ENCODE measurements at places on chromosomes 7 and 10. TPM values are rescaled to one million over a fixed set of nuclear protein-coding genes. Genes with fewer than 3 reads are reported as not detected.

DNA sequence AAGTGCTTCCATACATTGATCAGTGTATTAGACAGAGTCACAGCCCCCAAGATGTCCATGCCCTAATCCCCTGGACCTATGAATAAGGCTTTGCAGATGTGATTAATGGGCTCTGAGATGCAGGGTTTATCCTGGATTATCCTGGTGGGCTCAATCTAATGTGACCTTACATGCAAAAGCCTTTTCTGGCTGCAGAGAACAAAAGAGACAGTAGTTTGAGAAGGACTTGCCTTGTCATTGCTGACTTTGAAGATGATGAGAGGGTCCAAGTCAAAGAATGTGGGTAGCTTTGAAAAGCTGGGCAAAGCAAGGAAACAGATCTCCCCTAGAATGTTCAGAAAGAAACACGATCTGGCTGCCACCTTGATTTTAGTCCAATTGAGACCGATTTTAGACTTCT lies 238.7 kb downstream of the CCSER2 start:
- DNase-seq: no peak

DNA sequence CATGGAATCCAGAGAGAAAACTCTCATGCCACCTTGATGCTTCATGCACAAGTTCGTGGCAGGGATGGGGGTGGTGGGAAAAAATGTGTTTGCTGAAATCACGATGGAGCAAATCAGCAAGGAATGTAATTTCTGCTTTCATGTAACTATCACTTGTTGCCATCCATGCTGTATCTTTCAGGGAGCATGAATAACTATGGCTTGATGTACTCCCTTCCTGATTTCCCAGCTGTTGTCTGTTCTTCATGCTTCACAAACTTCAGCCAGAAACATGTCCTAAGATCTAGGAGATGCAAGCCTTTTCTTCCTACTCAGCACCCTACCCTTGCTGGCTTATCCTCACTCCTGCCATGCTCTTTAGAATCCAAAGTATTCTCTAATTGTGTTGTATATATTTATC lies 64.0 kb downstream of the LRRC4 start:
- no peak for DNase-seq

DNA sequence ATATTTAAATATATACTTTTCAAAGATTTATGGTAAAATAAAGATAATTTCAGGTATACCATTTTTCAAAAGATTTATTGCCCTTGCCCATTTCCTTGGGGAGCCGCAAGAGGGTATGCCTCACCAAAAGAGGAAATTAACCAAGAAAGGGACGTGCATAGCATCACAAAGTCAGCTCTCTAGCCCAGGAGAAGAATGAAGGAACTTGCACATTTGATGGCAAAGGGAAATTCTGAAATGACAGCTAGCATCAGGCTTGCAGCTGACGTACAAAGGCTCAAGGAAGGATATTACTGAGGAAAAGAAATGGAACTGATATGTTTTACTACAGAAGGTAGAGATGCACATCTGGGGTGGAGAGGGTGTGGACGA lies 93.6 kb upstream of the RSU1 start:
- no peak for DNase-seq

DNA sequence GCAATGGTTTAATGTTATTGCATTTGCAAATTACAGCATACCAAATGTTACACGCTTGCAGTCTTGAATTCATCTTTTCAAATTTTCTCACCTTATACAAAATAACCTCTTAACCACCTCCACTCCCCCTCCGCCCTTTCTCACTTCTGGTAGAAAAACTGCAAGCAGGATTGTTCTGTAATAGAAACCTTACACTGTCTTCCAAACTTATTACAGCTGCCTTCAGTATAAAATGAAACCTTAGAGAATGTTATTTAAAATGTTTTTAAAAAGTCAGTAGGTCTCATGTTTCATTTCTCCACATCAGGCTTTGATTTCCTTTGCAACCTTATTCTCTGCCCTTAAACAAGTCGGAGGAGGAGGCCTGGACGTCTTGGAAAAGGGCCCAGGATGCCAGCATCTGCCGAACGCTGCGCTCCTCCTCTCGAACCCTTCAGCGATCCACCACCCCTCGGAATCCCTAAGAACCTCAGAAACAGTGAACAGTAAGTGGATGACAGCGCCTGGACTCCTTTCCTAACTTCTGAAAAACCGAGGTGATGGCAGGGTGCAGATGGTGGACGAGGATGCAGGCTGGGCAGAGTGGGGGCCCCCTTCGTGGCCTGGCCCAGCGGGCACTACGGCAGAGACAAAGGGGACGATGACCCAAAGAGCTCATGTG lies 74.0 kb downstream of the FGFR2 start:
- DNase-seq: no peak

DNA sequence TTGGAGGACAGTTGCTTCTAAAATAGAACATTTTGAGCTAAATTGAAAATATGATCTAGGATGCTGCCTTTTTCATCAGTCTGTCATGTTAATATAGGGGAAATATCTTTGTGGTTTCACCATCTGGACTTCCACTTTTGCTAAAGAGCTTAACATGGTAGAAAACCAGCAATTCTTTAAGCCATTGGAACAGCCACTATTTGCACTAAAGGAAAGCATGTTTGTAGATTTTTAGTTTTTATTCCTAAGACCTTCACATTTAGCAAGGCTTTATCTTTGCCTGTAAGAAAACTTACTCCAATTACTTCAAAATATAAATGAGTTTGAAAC lies 291.0 kb downstream of the RNLS start:
- no peak for DNase-seq

DNA sequence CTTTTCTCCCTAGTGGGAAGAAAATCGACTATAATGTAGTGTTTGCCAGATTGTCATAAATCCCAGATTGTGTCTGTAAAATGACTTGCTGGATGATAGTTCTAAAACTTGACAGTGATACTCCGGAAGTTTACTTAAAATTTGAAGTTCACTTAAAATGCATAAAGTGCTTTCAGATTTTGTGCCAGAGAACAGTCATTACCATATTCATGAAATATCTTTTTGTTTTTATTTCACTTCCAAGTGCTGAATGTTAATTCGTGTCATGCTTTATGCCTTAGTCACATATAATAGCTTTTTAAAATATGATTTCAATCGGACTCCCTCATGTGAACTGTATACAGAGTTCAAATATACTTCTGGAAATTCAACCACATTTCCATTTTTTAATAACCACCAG lies 30.4 kb downstream of the PRPF18 start:
- no peak for DNase-seq

GRCh38 chr7:16543456-16543855 lies 16.8 kb downstream of the LRRC72 start:
- no peak for DNase-seq

GRCh38 chr10:111004016-111004415 lies 72.8 kb upstream of the ADRA2A start:
- no peak for DNase-seq

GRCh38 chr7:12728192-12728538 lies 40.7 kb downstream of the ARL4A start:
- no peak for DNase-seq

DNA sequence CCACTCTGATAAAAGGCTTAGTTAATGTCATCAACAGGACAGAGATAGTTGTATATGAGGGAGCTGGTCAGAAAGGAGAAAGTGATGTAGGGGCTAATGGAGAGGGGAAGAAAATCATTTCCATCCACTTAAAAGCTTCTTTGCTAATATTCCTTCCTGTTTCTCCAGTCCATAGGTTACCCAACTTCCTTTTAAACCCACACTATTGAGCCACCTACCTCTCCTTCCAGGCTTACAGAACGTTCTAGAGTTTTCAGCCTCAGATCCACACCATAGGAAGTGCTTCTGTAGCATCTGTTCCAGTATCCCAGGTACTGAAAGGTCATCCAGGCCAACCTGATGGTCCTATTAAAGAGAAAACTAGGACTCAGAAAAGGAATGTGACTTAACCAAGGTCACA lies 28.2 kb downstream of the STRIP2 start:
- no peak for DNase-seq

- DNase-seq: no peak
Observed at GRCh38 chr10:123222832-123223231, 68.6 kb downstream of the BUB3 start.

GRCh38 chr7:17150018-17150417 lies 148.4 kb upstream of the AHR start:
- no peak for DNase-seq

- DNase-seq: no peak
Observed at GRCh38 chr7:26608402-26608801, 256.0 kb downstream of the SKAP2 start.

- DNase-seq: no peak
Observed at GRCh38 chr7:17932770-17933169, 7.5 kb downstream of the SNX13 start.

DNA sequence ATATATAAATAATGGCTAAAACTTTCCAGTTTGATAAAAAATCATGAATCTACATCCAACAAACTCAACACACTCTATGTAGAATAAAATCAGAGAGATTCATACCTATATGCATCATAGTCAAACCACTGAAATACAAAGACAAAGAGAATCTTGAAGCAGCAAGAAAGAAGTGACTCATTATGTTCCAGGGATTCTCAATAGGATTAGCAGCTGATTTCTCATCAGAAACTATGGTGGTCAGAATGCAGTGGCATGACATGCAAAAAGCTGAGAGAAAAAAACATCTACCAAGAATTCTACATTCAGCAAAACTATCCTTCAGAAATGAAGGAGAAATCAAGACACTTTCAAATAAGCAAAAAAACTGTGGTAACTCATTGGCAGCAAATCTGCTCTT lies 187.4 kb downstream of the RNLS start:
- no peak for DNase-seq

DNA sequence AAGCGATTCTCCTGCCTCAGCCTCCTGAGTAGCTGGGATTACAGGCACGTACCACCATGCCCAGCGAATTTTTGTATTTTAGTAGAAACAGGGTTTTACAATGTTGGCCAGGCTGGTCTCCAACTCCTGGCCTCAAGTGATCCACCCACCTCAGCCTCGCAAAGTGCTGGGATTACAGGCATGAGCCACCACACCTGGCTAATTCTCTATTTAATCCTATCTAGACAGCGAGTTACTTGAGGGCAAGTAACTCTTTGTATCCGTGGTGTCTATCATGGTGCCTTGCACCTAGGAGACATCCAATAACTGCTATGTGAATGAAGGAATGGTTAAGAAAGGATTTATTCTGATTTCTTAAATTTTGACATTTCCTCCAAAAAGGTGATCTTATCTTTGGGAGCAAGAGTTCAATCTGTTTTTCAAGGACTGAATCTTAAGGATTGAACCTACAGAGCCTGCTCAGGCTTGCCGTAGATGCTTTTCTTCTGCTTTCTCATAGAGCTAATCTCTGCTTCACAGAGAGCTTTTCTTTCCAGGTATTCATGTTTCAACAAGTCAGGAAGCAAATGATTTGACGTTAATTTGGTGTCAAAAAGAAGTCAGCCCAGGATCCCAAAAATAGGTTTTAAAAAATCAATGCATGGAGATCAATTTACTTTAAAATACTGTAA lies 101.6 kb downstream of the CUL2 start:
- no peak for DNase-seq

DNA sequence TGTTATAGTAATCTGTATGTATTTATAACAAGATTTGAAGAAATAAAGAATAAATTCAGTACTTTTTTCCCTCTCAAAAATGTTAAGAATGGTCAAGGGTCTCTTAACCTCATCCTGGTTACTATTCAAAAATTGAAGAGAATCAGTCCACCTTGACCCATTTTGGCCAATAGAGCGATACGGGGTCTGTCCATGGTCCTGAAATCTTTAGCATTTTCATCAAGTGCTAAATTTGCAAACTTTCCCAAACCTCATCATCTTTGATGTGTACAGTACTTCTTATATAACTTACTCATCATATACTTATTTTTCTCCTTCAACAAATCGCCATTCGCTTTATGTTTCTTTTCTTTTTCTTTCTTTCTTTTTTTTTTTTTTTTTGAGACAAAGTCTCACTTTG lies 23.6 kb downstream of the TMEM178B start:
- DNase-seq: peak; percentile 59

- no peak for DNase-seq
Observed at GRCh38 chr10:63699785-63700613, 178.8 kb downstream of the REEP3 start.

The PLXNA4 gene
- total RNA-seq: 0.70 TPM

The DPYSL4 gene
- total RNA-seq: 32.5 TPM

The FAM237B gene
- total RNA-seq: not detected

The SYNPO2L gene
- 0.05 TPM for total RNA-seq

The NEUROG3 gene
- not detected for total RNA-seq

The PSD gene
- total RNA-seq: 10.4 TPM

The TMEM229A gene
- total RNA-seq: not detected

All from activated CD4-positive, alpha-beta T cell treated with anti-CD3 and anti-CD28 coated beads, Interleukin-2, amount 10 ng/mL, durations not matched to agents 24 days and 14 days (primary cell).